ENCODE measurements at places on chromosomes 3 and 15.

DNA sequence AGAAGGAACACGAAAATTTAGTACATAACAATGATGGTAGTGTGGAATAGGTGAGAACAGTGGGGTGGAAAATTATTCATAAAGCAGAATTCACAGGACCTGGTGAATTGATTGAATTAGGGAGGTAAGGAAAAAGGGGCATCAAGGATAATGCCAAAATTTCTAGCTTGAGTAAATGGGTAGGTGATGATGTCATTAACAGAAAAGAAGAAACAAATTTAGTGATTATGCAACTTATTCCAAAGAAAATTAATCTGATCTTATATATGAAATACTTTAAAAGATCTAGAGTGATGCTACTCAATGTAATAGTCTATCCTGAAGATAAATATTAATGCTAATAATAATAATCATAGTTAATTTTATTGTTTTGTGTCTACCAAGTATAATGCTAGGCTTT lies 544.6 kb upstream of the LMCD1 start:
- no peak for DNase-seq

DNA sequence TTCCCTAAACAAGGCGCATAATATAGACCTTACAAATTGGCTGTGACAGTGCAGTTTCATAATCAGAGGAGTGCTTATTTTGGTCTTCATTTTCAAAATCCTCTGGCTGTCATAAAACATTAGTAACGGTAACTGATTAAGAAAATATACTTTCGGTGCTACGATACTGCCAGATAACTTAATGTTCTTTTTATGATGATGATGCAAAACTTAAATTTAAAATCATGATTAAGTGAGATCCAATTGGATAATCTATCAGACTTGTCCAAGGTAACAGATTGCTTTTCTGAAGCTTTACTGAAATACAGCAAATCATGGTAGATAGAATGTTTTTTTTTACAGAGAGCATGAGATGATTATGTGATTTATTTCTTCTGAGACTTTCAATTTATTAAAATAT lies 364.2 kb upstream of the CNTN3 start:
- no peak for DNase-seq

DNA sequence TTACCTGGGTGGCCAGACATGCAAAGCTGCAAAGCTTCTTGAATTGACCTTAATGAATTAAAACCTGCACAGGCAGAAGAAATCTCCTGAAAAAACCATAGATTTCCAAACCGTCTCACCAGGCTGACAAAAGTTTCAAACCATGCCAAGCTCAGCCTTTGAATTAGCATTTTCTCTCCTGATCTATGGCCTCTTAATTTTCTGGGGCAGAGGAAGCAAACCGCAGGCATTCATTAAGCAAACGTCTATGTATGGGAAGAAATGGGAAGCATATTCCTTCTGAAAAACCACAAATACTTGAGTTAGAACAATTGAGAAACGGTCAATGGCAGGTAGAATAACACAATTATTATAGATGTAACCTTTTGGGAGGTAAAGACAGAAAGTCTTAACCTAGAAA lies 500.2 kb upstream of the NR2F2 start:
- DNase-seq = no peak

GRCh38 chr3:77407441-77407840 lies 367.5 kb downstream of the ROBO2 start:
- no peak for DNase-seq

GRCh38 chr15:78049691-78050440 lies 27.6 kb downstream of the TBC1D2B start:
- DNase-seq = no peak

- DNase-seq = no peak
Measured at GRCh38 chr3:154210986-154211385, 89.8 kb downstream of the ARHGEF26 start.

GRCh38 chr3:150097588-150097890 lies 126.8 kb upstream of the PFN2 start:
- no peak for DNase-seq

DNA sequence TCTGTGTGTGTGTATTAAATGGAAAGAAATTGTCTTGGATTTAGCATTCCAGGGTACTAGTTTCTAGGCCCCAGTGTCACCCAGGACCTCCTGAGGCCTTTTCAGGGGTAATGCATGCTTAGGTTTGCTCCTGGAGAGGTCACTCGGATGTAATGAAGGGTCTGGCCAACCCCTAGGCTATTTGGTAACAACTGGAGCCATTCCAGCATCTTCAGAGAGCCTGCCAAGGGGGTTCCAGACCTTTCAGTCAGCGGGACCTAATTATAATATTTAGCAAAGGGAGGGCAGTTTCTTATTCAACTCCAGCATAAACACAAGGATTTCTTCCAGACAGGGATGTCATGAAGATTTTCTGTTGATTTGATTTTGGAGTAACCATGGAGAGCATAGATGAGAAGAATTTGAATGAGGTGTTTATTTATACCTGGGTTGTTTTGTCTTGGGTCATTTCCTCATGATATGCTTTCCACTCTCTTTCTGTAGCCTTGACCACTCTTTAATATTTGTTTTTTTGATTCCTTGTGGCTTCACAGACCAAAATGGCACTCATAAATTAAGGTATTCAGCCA lies 17.4 kb downstream of the KAT2B start:
- no peak for DNase-seq

- DNase-seq = no peak
Measured at GRCh38 chr3:160981217-160981938, 123.8 kb downstream of the B3GALNT1 start.

- DNase-seq = no peak
Measured at GRCh38 chr15:47473832-47474231, 243.5 kb upstream of the SEMA6D start.

DNA sequence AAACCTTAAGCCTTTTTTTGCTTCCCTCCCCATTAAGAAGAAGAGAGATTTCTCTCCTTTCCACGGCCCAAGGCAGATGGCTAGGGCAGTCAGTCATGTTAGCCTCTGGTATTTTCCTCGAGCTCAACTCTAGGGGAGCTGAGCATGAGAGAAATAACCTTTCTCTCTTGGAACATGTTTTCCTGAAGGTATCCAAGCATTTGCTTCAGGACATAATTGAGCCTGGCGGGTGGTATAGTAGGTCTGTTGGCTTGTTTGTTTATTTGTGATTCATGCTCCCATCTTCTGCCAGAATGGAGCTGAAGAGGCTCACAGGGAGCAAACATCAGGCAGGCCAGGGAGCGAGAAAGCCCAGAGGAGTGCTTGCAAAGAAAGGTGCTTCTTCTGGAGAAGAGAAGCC lies 102.5 kb downstream of the MESD start:
- no peak for DNase-seq

DNA sequence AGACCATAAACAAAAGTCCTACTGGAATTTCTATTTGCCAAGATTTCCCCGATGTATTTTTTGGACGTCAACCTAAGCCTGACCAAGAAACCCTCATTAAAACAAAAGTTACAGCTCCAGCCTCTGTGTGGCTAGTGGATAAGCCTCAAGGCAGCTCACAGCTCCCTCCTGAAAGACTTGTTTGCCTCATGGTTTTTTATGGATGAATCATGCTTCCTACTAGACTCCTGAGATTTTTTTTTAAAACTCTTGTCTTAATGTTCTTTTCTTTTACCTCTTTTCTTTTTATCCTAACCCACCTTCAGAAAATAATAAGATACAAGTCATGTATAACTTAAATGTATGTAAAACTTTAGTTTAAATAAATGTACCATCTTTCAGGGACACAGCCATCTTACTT lies 52.4 kb downstream of the SUCNR1 start:
- no peak for DNase-seq

DNA sequence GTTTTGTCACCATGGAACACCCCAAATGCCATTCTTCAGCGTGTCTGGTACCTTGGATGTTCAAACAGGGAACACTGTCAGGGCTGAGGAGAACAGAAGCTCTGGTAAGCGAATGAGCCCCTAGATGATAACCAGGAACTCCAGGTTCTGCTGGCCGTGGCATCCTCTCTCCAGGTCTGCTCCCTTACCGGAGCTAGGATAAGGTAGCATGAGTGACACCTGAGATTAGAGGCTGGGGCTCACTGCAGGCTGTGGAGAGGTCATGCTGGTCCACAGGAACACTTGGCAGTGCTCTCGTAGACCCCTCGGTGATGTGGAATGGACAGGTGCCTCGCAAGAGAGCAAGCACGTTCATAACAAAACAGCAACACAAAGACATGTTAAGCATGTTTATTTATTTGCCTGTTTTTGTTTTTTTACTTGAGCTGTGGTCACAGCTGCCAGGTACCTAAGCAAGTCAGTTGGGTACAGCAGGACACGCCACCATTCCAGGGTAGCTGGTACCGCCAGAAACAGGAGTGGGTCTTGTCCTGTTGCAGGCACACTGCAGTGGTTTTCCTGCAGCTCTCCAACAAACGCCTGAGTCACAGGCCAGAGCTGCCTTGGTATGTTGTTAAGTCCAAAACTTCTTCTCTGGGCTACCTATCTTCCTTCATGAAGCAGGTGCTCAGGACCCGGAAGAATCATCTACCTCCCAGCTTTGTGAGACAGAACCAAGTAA lies 4.6 kb downstream of the RBM15B start:
- no peak for DNase-seq

GRCh38 chr3:146382386-146382785 lies 87.0 kb downstream of the PLSCR2 start:
- DNase-seq = no peak

DNA sequence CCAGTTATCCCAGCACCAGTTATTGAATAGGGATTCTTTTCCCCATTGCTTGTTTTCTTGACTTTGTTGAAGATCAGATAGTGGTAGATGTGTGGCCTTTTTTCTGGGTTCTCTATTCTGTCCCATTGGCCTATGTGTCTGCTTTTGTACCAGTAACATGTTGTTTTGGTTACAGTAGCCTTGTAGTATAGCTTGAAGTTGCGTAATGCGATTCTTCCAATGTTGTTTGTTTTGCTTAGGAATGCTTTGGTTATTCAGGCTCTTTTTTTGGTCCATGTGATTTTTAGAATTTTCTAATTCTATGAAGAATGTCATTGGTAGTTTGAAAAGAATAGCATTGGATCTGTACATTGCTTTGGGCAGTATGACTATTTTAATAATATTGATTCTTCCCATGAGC lies 94.3 kb upstream of the CHMP2B start:
- no peak for DNase-seq

- DNase-seq = no peak
Measured at GRCh38 chr3:156635034-156635433, 39.4 kb upstream of the TIPARP start.

DNA sequence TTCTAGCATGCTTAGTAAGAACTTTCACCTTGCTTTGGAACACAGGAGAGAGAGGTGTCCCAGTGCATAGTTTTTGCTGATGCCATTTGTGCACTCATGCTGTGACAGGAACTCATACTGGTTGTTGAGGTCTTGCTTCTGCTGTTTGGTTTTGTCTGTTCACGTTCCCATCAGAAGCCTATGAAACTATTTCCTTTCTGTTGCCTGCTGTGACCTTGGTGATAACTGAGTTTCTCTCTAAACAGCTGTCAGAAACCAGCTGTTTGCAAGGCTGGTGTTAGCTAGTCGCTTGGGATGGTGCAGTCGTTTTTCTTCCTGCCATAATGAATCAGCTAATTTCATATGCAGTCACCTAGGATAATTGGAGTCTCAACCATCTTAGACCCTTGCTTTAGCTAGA lies 724.1 kb downstream of the GRM7 start:
- DNase-seq = no peak

DNA sequence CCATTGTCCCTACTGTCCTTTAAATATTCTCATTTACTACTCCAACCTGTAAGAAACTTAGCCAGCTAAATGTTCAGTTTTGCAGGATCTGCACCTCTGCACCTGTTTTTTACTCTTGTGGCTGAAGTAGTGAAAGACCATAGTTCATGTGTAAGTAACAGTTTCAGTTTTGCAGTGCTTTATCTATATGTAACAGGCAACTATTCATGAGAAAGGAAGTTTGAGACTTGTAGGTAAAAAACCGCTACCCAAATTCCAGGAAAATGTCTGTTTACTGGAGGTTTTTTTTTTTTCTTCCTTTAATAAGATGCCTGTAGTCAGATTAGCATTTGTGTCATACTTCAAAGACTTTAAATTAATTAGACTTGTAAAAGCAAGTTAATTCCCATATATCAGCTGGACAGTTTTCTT lies 25.4 kb upstream of the MBNL1 start:
- no peak for DNase-seq

DNA sequence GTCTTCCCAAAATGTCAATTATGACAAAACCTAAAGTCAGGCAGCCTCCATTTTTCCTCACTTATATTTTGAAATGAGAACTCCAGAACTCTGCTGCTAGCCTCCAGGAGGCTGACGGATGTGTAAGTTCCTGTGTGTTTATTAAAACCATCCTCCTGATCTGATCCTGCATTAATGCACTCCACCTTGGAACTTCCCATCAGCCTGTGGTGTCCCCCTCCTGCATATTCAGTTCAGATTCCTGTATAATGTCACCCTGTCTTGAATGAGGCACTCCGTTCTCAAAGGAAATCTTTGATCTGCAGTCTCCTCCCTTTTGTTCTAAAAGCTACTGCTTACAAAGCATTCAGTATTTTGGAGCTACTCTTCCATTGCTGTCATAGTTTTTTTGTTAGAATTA lies 318.2 kb upstream of the ONECUT1 start:
- DNase-seq = no peak

- DNase-seq = no peak
Measured at GRCh38 chr3:61438253-61439121, 122.9 kb upstream of the PTPRG start.

DNA sequence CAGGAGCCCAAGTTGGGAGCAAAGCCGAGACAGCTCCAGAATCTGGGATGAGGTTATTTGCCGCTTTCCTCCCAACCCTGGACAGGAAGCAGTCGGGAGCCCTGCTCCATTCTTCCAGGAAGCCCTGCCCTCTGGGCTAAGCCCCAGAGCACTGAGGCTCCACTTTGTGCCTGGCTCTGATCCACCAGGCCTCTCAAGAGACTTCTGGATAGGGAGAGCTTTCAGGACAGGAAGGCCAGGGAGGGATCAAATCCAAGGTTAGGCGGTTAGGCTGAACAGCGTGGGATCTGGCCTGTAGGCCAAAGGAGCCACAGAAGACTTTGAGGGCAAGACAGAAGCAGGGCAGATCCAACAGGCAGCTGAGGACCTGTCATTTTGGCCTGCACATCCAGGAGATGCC lies 835 bp downstream of the STOML1 start:
- no peak for DNase-seq

DNA sequence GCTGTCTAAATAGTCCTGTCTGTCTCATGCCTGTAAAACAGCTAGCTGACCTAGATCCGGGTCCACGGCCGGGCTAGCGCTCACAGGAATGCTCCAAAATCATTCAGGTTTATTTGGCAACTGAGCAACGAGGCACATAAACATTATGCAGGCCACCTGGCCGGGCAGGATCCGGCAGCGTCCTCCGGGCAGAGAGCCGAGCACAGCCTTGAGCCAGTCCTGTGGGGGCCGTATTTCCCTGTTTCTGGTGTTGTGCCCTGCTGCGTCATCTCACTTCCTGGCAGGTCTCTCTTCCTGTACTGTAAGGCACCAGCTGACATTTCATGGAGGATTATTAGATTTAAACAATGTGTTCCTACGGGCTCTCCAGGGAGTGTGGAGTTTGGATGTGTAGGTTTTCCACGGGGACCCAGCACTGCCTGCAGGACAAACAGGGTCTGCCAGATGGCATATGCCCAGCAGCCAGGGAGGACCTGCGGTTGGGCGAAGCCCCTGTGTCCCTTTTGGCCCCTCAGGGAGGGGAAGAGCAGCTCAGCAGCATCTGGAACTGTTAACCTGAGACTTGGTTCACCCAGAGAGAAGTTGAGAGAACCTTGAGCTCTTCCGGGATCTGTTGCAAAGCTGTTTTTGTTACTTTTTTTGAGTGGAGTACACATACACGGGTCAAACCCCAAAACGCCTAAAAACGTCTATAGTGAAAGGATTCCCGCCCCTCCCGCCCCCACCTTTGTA lies 16.6 kb upstream of the LRRK1 start:
- no peak for DNase-seq
